ENCODE measurements at places on chromosomes 5 and 9.

GRCh38 chr9:5593904-5594303 lies 35.0 kb upstream of the RIC1 start:
- DNase-seq: peak; percentile 53

DNA sequence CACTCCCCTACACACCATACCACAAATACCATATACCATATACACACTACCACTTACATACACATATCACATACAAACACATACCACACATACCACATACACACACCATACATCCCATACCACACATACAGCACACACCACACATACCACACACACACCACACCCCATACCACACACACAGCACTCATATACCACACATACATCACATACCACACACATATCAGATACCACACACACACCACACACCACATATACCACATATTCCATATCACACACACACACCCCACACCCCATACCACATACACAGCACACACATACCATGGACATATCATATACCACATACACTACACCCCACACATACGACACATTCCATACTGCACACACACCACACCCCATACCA lies 276.6 kb downstream of the GADD45G start:
- DNase-seq: no peak

- no peak for DNase-seq
Measured at GRCh38 chr5:39760385-39761198, 335.8 kb upstream of the DAB2 start.

- DNase-seq: no peak
Measured at GRCh38 chr5:135423146-135423845, 23.9 kb downstream of the DCANP1 start.

DNA sequence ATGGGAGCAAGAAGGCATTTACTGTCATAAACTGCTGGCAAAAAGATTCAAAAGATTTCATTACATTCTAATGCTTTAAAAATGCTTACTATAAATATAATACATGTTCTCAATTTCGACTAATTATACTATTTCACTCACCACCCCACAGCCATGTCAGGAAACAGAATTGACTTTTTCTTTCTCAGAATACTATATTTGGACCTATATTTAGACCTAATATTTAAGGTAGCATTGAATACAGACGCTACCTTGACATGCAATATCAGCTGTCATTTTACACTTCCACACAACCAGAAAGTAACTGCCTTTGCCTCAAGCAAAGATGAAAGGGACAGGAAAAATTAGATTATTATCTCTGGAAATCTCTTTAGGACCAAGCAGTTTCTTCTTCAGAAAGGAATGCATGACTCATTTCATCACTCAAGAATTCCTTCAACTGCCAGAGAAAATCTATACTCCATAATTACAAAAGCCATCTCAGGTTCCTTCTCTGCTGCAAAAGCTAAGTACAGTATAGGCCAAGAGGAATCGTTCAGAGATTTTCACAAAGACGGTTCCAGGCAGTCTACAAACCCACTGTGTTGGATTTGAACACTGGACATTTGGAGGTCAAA lies 11.8 kb upstream of the UBE2QL1 start:
- no peak for DNase-seq

DNA sequence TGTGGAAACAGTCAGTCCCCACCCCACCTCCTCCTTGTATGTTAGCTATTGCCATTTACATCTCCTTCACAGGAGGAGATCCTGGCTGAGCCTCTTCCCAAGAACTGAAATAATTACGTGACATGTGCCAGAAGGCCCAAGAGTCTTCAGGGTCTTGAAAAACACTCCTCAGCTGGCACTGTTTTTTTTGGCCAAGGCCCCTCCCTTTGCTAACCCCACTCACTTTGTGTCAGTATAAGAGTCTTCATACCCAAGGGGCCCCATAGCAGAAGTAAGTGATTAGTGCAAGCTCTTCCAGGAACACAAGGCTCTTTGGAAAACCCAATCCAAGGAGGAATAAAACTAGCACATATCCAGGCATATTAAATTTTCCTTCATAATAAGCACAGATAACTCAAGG lies 5.7 kb upstream of the LARP1 start:
- no peak for DNase-seq

- no peak for DNase-seq
Measured at GRCh38 chr5:72505016-72505415, 2.2 kb downstream of the ZNF366 start.

All from activated CD4-positive, alpha-beta T cell treated with anti-CD3 and anti-CD28 coated beads, Interleukin-10, Interleukin-2, amounts not matched to agents 100 ng/mL and 50 ng/mL, durations not matched to agents 16 hours and 8 hours (primary cell).